Non-pigmented ciliary epithelial cell (primary cell): ENCODE measurements at places on chromosomes 2 and 18.

DNA sequence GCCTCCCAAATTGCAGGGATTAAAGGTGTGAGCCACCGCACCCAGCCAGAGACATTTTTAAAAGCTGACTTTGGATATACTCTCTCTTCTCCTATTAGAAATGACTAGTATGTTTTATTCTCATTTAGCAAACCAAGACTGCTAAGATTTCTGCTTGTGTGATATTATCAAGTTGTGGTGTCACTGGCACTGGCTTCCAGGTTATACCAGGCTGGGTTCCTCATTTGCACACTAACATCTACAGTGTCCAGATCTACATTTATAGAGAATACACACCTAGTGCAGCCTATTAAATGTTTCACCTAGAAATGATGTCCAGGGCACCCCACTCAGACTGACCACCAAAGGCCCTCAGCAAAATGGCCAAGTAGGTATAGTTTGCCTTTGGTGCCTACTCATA, 265.3 kb upstream of the STON1 start:
- DNase-seq: no peak

- DNase-seq: no peak
Measured at GRCh38 chr2:237736783-237737182, 61.8 kb upstream of the RBM44 start.

- no peak for DNase-seq
Measured at GRCh38 chr2:203637471-203638167, 68.8 kb upstream of the CD28 start.

DNA sequence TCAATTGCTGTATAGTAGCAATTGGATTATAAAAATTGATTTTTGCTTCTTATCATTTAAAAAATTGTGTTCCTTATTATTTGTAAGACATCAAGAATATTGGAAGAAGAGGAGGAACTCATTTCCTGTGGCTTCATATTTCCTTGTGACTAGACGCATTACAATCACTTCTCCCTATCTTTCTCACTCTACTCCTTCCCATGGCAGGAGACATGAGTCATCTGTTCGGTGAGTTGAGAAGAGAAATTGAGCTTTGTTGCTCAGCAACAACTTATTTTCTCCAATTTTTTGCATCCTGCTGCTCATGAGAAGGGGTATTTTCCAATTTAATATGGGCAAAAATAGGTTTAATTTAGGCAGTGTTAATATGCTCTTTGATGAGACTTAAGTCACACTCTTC, 1783.9 kb downstream of the SUCLG1 start:
- DNase-seq: peak; percentile 30

DNA sequence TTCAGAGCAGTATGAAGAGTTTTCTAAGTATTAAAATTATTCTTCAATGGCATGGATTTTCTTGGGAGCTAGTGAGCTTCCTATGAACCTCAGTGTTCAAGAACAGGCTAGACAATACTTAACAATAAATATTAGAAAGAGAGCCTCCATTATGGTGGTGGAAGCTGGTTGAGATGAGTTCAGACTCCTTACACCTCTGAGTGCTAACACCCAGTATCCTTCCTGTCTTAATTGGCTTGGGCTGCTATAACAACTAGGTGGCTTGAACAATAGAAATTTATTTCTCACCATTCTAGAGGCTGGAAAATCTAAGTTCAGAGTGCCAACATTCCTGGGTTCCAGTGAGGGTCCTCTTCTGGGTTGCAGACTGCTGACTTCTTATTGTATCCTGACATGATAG, 369.4 kb upstream of the HNRNPA3 start:
- no peak for DNase-seq

DNA sequence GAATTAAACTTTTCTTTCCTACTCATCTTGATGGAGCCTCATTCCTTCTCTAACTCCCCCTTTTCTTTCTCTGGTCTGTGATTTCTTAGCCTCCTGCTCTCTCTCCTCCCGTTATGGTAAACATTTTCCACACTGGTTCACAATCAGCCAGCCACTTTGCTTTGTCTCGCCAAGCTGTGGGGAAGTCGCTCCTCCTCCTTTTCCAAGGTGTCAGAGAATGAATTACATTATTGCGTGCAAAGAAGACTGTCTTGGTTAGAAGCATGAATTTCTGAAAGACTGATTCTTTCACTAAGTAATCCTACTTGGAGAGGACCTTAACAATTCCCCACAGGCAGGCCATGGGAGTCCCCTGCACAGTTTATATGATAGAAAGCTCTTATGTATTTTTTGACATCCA, 46.1 kb downstream of the RASGRP3 start:
- DNase-seq: no peak

- no peak for DNase-seq
Measured at GRCh38 chr18:28767201-28767600, 590.3 kb upstream of the CDH2 start.

- DNase-seq: peak; percentile 15
Measured at GRCh38 chr18:7133181-7133580, 15.6 kb upstream of the LAMA1 start.

DNA sequence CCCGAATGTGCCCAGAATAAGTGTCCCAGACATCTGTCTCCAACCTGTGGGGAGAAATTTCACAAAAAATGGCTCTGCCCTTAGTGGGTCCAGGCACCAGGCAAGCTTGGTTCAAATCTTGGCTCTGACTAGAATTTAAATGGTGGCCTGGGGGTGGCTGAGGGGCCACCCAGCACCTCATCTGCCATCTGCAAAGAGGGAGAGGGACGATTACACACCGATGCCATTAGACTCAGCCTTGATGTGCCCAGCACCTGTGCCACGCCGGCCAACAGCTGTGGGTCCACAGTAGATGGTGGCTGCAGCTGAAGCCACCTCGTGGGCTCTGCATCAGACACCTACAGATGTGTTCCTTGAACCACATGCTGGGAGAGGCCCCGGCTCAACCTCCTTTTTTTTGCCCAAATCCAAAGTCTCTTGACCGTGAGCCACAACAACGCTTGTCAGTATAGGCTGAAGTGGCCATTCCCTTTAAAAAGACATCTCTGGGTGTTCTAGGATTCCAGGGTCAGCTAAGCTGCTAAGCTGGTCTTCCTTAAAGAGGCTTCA, 222.0 kb upstream of the RAB6C start:
- no peak for DNase-seq

DNA sequence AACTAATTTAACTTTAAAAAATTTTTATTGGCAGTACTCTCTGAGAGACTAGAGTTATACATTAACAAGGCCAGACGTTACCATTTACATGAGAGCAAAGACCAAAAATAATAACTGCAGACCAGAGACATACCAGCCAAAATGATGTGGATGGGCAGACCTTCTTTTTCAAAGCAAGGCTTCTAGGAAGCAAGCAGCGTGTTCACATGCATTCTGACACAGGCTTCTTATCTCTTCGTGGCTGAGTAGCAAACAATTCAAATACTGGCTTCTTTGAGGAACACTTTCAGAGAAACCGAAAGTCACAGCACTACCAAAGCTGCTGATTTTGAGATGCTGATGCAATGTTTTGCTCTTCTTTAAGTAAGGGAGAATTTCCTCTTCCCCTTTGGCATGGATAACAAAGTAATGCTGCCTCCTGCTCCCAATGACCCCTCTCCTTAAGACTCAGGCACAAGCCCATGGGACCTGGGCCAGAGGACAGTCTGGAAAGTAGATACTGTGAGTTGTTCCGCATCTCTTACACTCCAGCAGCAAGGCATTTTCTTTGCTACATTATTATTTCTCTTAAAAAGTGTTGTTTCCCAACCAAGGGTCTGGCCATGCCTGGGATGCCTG, 181.9 kb downstream of the MREG start:
- no peak for DNase-seq

GRCh38 chr18:54608028-54608642, 17.1 kb downstream of the DYNAP start:
- DNase-seq: no peak

GRCh38 chr2:53455094-53455493, 312.5 kb upstream of the CHAC2 start:
- no peak for DNase-seq

DNA sequence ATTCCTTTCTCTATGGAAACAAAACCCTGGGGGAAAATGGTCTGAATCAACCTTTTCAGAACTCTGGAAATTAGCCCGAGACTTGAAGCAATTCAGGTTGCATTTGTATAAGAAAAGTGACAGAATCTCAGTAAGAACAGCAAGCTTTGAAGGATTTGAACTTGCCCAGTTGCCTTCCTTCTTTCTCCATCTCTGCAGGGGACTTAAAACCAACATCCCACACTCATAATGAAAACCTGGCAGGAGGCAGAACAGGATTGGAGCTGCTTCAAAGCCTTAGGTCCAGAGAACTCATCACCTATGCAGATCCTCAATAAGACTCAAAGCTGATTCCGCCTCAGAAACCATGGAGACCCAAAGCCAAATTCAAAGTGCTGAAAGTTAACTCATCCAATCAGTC, 790.5 kb upstream of the ID2 start:
- DNase-seq: no peak

- no peak for DNase-seq
Measured at GRCh38 chr2:42135381-42136312, 33.5 kb upstream of the EML4 start.

DNA sequence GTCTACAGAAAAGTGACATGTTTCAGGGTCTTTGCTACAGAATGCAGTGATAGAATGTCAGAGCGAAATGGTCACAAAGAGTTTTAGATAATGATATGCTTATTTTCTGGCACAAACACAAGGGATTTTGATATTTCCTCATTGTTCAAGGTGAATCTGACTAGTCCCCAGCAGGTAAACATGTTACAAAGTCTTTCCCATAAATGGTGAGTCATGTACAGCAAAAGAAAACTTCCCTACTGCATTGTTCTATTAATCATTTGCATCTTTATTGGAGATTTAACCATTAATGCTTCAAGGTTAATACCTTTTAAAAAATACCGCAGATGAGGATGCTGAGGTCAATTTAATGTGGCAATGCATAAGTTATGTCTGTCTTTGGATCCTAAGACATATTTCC, 19.1 kb upstream of the TRIB2 start:
- DNase-seq: no peak

DNA sequence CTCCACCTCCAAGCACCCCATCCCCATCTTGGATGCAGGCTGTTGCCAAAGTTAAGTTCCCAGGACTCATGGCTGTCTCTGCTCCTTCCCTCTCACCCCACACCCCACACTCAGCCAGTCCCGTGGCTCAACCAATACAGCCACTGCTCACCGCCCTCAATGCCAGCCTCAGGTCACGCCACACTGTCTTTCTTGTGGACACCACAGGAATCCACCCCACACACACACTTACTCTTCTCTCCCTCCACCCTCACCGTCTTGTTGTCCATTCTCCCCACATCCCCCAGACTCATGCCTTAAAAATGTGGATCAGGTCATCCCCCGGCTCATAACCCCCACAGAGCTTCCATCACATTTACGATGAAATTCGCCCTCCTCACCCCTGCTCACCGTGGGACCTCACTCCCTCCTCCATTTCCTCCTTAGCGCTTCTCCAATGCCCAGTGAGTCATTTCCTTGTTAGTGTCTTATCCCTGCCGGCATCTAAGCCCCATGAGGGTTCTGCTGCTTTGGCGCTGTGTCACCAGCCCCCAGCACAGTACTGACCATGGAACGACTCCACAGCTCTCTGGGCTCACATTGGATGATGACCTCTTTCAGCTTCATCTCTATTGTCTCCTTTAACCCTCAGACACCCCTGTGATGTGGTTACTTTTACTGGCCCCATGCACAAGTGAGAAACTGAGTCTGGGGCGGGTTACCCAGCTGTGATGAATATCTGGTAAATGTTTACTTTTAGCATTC, 13.8 kb downstream of the MLPH start:
- peak; percentile 100 for DNase-seq

GRCh38 chr2:217049956-217050355, 190.1 kb upstream of the TNP1 start:
- DNase-seq: no peak

DNA sequence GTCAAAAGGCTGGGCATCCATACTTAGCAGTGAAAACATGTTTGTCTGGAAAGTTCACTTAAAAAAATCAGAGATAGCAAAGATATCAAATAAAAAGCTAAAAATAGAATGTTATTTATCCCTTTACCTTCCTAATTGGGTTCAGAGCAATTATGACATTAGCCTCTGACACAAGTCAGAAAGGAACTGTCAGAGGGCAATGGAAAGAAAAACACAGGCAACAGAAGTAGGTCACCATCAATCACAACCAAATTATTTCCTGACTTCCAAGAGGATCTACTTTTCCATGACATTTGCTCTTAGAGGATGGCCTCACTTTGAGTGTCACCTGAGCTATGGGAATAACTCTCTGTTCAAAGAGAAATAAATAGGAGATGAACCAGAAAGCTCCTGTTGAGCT, 27.5 kb downstream of the MYOM1 start:
- DNase-seq: no peak

DNA sequence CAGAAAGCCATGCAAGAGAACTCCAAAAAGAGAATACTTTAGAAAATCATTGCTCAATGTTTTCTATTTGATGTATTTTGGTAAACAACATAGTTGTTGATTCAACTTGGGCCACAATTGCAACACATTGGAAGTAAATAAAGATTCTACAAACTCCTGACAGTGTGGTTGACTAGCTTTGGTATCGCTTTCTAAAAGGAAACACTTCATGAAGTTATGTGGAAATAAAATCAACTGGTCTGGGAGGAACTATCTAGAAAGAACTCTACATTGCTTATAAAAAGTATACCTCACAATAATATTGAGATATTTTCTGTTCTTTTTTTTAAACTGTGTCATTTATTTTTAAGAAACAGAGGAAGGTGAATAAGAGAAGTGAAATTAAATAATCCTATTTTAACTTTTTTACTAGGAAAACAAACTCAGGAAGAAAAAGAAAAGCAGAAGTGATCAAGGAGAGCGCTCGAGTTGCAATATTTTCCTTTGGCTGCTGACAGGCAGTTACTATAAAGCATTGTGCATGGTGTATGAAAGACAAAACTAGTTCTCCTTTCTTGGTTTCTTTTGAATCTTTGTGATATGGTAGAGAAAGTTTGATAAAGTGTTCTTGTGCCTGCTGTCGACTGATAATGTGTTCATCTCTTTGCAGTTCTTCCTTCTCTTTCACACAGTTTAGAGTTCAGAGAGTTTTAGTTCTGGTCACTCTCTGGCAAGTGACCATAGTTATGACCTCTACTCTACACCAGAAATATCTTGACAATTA, 3.0 kb downstream of the DHRS9 start:
- no peak for DNase-seq

DNA sequence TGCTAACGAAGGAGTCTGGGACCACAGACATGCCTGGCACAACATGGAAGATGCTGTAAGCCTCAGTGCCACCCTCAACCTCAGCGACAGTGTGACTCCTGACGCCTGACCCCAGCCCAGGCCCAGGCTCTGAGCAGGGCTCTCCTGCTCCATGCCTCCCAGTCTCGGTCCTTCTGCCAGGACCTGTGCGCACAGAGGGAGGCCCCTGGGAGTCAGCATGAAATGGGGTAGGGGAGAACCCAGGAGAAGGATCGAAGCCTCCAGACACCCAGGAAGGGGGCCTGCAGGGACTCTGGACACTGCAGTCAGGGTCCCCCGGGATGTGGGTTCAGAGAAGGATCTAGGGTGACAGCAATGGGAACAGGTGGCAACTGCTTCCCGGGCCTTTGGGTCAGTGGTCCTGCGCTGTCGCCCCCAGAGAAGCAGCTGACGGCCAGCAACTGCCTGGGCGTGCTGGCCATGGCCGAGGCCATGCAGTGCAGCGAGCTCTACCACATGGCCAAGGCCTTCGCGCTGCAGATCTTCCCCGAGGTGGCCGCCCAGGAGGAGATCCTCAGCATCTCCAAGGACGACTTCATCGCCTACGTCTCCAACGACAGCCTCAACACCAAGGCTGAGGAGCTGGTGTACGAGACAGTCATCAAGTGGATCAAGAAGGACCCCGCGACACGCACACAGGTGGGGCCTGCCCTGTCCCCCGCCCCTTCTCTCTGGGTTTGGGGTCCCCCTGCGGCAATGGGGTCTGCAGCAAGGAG, 233.9 kb downstream of the ATAD2B start:
- DNase-seq: no peak
